T-helper 17 cell (primary cell): ENCODE measurements at places on chromosomes 16 and 17. TPM values are rescaled to one million over a fixed set of nuclear protein-coding genes. Genes with fewer than 3 reads are reported as not detected.
A peak's percentile ranks its signal among the peaks of the same experiment; 100 is the strongest.

DNA sequence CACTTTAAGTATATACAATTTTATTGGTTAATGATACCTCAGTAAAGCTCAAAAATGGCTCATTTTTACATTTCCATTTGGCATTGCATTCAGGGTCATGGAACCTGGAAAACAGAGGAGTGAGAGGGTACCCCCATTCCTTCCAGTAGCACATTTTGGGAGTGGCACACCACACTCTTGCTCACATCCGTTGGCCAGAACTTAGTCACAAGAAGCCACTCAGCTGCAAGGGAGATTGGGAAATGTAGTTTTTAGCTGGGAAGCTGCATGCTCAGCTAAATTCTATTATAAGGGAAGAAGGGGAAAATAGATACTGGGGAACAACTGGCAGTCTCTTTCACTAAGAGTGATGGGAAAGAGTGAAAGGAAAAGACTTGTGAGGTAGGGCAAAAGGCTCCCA is 102.5 kb upstream of the TMEM97 start:
- no peak overlapping the region for H3K4me3 ChIP-seq

DNA sequence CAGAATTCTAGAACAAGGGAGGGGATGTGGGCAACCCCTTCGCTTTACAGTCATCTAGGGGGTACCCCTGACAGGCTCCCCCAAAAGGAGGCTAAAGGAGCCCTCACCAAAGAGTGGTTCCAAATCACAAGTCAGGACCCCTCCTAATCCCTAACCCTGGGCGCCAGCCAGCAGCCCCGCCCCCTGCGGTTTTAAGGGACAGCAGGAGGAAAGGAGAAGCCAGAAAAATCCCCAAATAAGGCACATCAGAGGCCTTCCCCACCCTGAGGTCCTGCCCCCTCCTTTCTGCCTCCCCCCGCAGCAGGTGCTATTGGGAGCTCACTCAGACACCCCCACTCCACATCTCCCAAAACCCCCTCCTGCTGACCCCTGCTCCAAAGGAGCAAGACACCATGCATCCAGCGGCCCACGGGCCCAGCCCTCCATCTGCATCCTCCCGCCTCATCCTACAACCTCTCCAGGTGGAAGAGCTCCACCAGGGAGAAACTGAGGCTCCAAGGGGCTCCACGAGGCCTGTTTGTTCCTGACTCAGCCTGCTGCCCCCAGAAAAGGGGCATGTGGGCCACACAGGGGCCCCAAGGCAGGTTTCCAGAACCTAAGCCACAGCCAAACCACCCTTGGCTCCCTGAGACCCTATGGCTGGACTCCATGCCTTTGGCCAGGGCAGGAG is 93.5 kb downstream of the GOSR1 start:
- H3K27ac ChIP-seq = no peak overlapping the region
- H3K36me3 ChIP-seq = peaks cover 2% of the 10 kb centered on the region
- H3K4me1 ChIP-seq = peaks cover 6% of the 10 kb centered on the region
- H3K27me3 ChIP-seq = peaks cover 33% of the 10 kb centered on the region

DNA sequence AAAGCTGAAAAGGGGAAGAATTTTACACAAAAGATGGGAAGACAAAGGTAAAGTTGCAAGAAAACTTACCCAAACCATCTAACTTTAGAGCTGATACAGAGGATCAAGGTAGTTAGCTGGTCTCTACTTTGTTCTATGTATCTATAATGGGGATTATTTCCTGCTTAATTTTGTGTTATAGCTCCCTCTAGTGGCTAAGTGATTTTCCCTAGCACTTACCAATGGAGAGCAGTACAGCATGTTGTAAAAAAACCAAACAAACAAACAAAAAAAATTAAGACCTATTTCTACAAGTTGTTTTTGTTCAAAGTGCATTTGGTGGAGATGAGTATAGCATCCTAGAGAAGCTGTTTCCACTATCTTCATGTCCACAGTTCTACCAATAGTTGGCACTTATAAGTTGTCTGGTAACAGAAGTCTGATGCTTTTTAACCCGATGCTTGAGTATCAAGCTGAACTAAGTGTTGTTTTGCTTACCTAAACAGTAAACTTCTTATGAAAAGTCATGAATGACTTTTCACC is 7.5 kb downstream of the SRSF1 start:
- DNase-seq = no peak
- H3K4me1 ChIP-seq = peaks cover 23% of the 10 kb centered on the region
- no peak overlapping the region for H3K4me3 ChIP-seq

Gene SLC12A3
- not detected for total RNA-seq

Gene TM4SF5
- total RNA-seq = not detected

- H3K4me3 ChIP-seq = peak overlapping the region; percentile 99
- H3K36me3 ChIP-seq = peaks cover 13% of the 10 kb centered on the region
- peak; percentile 21 for DNase-seq
- H3K27me3 ChIP-seq = no peaks in the 10 kb centered on the region
- peak overlapping the region; percentile 98 for H3K27ac ChIP-seq
Observed at GRCh38 chr16:66551348-66551759, 1.0 kb upstream of the CKLF start.

- H3K4me1 ChIP-seq = peaks cover 3% of the 10 kb centered on the region
- DNase-seq = no peak
- peak overlapping the region; percentile 45 for H3K4me3 ChIP-seq
- H3K27me3 ChIP-seq = peaks cover 10% of the 10 kb centered on the region
- H3K36me3 ChIP-seq = no peaks in the 10 kb centered on the region
- H3K27ac ChIP-seq = no peak overlapping the region
Observed at GRCh38 chr17:17497065-17497844, 1.1 kb upstream of the RASD1 start.

DNA sequence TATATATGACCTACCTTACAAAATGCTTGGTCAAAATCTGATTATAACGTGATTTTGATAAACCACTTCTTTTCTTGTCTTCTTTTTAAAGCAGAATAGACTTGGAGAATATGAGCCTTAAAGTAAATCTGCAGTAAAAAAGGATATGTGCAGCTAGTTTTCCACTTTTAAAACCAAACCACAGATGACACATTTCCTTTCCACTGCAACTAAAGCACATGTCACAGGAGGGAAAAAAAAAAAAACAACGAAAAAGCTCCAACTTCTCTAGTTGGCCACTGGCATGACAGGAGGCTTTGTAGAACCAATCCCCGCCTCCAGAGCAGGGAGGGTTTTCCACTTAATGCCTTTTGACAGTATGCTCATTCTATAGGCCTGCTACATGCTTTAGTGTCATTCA is at the start of gene EVI2A:
Gene EVI2A (minus strand): TSS at position 142 of the 400 bp plus-strand sequence. CDS start 2,609 bp downstream, outside the sequence.
- H3K4me3 ChIP-seq = peak within 1 kb of the TSS; percentile 96
- H3K4me1 ChIP-seq = peaks cover 26% of the 10 kb centered on the region
- H3K36me3 ChIP-seq = peaks cover 6% of the 10 kb centered on the region

- H3K27ac ChIP-seq = no peak overlapping the region
- H3K4me3 ChIP-seq = no peak overlapping the region
- no peaks in the 10 kb centered on the region for H3K36me3 ChIP-seq
- H3K4me1 ChIP-seq = peaks cover under 1% of the 10 kb centered on the region
- no peak for DNase-seq
- peaks cover 7% of the 10 kb centered on the region for H3K27me3 ChIP-seq
Observed at GRCh38 chr16:72989579-72990551, 58.1 kb downstream of the ZFHX3 start.

DNA sequence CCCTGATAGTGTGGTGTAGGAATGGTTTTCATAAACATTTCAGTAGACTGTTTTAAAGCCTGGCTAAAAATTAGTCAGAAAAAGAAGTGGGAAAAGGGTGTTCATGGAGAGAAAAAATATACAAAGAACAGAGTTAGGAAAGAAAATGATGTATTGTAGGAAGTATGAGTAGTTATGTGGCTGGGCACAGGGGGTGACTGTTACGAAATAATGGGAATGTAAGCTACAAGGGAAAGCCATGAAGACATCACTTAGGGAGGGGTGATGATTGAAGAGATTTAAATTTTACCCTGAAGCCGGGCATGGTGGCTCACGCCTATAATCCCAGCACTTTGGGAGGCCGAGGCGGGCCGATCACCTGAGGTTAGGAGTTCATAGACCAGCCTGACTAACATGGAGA is 55.3 kb downstream of the NUP88 start:
- no peaks in the 10 kb centered on the region for H3K27me3 ChIP-seq
- no peak overlapping the region for H3K4me3 ChIP-seq
- DNase-seq = no peak
- H3K36me3 ChIP-seq = peaks cover 4% of the 10 kb centered on the region

- no peaks in the 10 kb centered on the region for H3K36me3 ChIP-seq
- H3K27me3 ChIP-seq = no peaks in the 10 kb centered on the region
- peak overlapping the region; percentile 61 for H3K27ac ChIP-seq
- peaks cover 5% of the 10 kb centered on the region for H3K4me1 ChIP-seq
Observed at GRCh38 chr16:819336-820043, 19.0 kb upstream of the GNG13 start.

DNA sequence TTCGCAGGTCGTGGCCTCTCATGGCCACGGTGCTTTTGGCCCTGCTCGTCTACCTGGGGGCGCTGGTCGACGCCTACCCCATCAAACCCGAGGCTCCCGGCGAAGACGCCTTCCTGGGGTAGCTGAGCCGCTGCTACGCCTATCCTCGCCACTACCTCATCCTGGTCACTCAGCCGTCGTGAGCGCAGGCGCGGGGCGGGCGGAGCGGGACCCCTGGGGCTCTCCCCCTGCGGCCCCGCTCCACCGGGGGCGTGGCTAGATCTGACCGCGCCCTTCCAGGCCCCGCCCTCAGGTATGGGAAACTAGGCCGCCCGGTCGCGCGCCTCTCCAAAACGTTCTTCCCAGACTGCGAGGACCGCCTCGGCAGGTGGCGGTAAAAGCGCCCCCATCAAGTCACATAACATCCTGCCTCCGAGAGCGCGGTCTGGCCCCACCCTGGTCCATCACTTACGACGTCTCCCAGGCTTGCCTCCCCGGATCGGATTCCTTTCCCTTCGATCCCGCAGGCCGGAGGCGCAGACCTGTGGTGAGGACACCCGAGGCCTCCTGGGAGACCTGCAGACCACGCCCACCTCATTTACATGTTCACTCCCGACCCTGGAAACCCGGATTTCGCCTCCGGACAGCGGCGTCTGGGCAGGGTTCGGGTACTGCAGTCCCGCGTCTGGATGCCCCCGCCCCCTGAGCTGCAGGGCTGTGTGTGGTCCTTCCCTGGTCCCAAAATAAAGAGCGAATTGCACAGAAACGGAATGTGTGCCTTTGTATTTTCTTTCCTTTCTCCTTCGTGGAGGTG is 91.5 kb upstream of the TMEM97 start:
- peaks cover 41% of the 10 kb centered on the region for H3K27me3 ChIP-seq
- H3K36me3 ChIP-seq = peaks cover 2% of the 10 kb centered on the region
- no peak for DNase-seq
- H3K27ac ChIP-seq = no peak overlapping the region

DNA sequence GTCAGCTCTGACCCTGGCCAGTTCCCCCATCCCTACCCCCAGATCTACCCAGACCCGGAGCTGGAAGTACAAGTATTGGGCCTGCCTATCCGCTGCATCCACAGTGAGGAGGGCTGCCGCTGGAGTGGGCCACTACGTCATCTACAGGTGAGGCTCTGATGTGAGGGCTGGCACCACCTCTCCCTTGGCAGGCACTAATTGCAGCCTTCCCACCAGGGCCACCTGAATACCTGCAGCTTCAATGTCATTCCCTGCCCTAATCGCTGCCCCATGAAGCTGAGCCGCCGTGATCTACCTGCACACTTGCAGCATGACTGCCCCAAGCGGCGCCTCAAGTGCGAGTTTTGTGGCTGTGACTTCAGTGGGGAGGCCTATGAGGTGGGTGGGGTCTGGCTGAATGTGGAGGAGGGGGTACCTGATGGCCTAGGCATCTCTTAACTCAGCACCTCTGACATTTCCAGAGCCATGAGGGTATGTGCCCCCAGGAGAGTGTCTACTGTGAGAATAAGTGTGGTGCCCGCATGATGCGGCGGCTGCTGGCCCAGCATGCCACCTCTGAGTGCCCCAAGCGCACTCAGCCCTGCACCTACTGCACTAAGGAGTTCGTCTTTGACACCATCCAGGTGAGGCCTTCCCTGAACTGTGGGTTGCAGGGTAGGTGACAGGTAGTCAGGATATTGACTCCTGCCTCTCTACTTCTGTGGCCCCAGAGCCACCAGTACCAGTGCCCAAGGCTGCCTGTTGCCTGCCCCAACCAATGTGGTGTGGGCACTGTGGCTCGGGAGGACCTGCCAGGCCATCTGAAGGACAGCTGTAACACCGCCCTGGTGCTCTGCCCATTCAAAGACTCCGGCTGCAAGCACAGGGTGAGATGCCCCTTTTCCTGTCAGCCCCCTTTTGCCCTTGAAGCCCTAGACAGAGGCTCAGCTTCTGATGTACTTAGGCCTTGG is 4.3 kb downstream of the TRAF4 start:
- no peaks in the 10 kb centered on the region for H3K36me3 ChIP-seq
- H3K4me3 ChIP-seq = no peak overlapping the region
- no peaks in the 10 kb centered on the region for H3K27me3 ChIP-seq
- DNase-seq = no peak
- peak overlapping the region; percentile 2 for H3K27ac ChIP-seq

- H3K27me3 ChIP-seq = no peaks in the 10 kb centered on the region
- no peak overlapping the region for H3K27ac ChIP-seq
- no peak for DNase-seq
- no peak overlapping the region for H3K4me3 ChIP-seq
Observed at GRCh38 chr17:26774291-26775218, 519.4 kb upstream of the WSB1 start.

DNA sequence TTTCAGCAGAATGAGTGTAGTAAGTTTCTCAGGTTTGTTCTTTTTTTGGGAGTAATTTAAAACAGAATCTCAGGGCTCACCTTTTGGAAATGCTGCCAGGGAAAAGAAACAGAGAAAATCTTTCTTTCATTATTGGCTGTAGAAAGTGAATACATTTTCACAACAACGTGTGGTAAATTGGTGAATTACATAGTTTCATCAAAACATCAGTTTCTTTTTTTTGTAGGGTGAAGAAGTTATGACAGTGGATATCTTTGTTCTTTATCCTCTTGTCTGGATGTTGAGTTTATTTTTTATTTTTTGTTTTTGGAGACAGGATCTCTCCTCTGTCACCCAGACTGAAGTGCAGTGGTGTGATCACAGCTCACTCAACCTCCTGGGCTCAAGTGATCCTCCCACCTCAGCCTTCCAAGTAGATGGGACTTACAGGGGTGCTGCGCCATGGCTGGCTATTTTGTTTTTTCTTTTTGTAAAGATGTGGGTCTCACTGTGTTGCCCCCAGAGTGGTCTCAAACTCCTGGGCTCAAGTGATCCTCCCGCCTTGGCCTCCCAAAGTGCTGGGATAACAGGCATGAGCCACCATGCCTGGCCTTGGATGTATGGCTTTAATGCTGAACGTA is 2.4 kb downstream of the ZNF267 start:
- peaks cover 49% of the 10 kb centered on the region for H3K4me1 ChIP-seq
- H3K27me3 ChIP-seq = no peaks in the 10 kb centered on the region
- no peak for DNase-seq
- H3K36me3 ChIP-seq = peaks cover 7% of the 10 kb centered on the region
- peak overlapping the region; percentile 95 for H3K4me3 ChIP-seq

DNA sequence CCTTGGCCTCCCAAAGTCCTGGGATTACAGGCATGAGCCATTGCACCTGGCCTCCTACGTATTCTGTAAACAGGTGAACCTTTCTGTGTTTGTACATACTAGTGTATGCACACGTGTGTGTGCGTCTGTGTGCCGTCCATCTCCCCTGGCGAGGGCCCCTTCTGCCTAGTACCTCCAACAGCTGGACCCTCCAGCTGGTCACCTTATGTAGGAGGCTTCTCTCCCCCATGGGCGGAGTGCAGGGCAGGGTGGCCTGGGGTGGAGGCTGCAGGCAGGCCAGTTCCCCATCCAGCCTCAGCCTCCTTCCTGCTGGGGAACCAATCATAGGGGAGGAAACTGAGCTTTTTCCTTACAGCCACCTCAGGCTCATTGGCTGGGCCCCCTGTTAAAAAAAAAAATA is 24.4 kb upstream of the DOC2B start:
- no peak overlapping the region for H3K27ac ChIP-seq
- H3K4me1 ChIP-seq = no peaks in the 10 kb centered on the region
- no peak overlapping the region for H3K4me3 ChIP-seq
- H3K36me3 ChIP-seq = no peaks in the 10 kb centered on the region
